ENCODE measurements at places on chromosomes 1 and 21.

GRCh38 chr1:231899046-231899445 is 272.5 kb downstream of the DISC1 start:
- H3K27ac ChIP-seq, result no peak overlapping the region
- H3K4me1 ChIP-seq, result no peaks in the 10 kb centered on the region
- H3K4me3 ChIP-seq, result no peak overlapping the region
- H3K27me3 ChIP-seq, result no peaks in the 10 kb centered on the region

DNA sequence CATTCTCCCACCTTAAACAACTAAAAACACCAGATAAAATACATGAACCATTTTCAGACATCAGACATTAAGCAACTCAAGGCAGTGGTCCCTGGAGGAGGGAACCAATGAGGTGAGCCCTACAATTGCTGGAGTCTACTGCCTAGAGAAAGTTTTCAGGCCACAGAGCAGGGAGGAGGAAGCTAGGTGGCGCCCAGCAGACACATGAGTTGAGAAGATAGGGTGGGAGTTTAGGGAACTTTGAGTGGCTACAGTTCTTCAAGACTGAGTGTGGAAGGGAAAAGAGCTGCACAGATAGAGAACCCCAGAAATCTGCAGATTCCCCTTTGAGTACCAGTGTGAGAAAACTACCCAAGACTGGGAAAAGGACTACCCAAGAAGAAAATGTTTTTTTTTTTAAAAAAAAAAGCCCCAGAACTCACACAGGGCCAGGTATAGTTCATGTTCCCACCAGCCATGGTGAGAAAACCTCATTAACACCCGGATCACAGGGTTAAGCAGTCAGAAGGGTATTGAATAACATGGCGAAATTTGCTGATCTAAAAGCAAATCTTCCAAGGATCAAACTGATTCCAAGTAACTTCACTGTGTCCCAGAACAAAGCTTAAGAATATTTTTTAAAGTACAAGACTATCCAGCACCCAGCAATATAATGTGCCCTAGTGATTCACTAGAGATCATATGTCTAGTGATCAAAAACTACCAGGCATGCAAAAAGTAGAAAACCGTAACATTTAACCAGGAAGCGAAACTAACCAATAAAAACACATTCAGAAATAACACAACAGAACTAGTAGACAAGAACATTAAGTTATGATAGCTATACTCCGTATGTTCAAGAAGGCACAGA is 12.0 kb downstream of the ALDH9A1 start:
- H3K27me3 ChIP-seq, result no peaks in the 10 kb centered on the region
- peak; percentile 45 for DNase-seq
- no peak overlapping the region for H3K27ac ChIP-seq
- peaks cover 6% of the 10 kb centered on the region for H3K4me1 ChIP-seq

DNA sequence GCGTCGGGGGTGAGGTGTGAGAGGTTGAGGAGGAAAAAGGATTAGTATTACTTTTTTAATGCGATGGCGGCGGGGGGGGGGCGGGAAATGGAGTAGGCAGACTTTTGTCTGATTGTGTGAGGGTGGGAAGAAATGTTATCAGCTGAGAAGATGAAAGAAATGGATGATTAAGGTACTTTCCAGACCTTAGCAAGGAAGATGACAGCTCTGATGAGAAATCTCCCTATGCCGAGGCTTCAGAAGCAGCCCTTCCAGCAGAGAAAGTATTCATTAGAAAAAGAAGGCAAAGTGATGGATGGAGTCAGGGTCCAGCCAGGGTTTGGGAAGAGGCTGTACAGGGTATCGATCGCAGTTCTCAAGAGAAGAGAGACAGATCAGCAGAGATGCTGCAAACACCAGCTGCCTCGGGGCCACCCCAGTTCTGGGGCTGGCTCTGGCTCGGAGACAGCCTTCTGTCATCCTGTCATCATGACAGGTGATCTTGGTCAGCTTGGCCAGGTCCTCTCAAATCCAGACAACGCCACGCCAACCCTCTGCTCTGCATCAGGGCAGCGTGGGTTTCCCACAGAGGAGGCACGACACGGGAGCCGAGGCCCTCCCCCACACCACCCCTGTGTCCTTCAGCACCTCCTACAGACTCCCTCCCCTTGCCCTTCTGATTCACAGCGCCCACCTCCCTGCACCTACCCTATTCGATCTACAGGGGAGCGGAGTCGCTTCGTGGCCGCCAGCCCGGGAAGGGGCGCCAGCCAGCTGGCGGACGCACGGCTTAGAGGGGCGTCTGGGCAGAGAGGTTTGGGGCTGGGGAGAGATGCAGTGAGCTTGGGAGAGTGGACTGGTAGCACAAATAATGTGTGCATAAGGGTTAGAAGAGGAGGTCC is 674 bp upstream of the ATXN7L2 start:
- no peak overlapping the region for H3K27ac ChIP-seq
- H3K4me3 ChIP-seq, result peak overlapping the region; percentile 64
- DNase-seq, result no peak

GRCh38 chr1:57017717-57018116 is 51.9 kb upstream of the C8B start:
- H3K36me3 ChIP-seq, result peaks cover 24% of the 10 kb centered on the region
- no peak overlapping the region for H3K27ac ChIP-seq
- peak; percentile 48 for DNase-seq
- H3K27me3 ChIP-seq, result no peaks in the 10 kb centered on the region
- no peaks in the 10 kb centered on the region for H3K4me1 ChIP-seq
- H3K4me3 ChIP-seq, result no peak overlapping the region

DNA sequence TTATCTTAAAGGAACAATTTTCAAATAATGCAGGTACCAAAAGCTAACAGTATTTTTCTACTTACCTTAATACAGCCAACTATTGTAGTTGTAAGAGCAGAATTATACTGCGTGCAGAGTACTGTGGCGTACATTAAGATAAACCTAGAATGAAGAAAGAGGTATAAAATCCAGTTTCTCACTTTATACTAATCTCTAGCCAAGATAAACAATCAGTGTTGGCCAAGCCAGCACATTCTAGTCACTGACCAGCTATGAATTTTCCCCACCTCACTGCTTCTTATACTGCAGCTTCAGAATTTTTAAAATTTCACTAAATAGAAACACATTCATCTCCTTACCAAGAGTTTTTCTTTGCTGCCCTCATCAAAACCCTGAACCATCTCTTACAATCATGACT is 33.6 kb downstream of the SLC35D1 start:
- no peaks in the 10 kb centered on the region for H3K27me3 ChIP-seq
- no peak for DNase-seq
- peak overlapping the region; percentile 28 for H3K27ac ChIP-seq

GRCh38 chr21:25391777-25392176 is 215.5 kb downstream of the MRPL39 start:
- no peak for DNase-seq

GRCh38 chr1:159917533-159918351 is 7.6 kb downstream of the TAGLN2 start:
- no peak for DNase-seq
- no peaks in the 10 kb centered on the region for H3K27me3 ChIP-seq
- peaks cover 19% of the 10 kb centered on the region for H3K36me3 ChIP-seq
- H3K4me3 ChIP-seq, result no peak overlapping the region
- H3K27ac ChIP-seq, result peak overlapping the region; percentile 23

DNA sequence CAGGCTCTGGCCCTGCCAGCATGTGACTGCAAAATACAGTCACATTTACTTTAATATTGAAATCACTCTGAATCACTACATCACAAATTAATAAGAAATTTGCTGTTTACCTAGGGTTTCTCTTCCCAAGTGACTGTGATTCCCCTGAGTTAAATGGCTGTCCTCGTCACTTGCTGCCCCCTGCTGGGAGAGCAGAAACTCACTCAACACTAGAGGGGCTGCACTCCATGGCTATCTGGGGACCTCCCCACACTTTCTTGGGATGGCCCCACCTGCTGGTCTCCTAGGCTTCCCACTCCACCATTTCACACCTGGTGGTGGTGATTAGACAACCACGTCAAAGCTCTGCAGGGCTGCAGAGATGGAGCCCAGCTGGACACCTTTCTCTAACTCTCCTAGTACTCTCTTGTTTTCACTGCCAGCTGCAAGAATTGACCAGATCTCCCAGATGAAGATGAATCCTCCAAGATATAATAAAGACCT is 63.4 kb downstream of the CD2 start:
- H3K4me1 ChIP-seq, result no peaks in the 10 kb centered on the region
- no peak overlapping the region for H3K4me3 ChIP-seq
- no peak overlapping the region for H3K27ac ChIP-seq
- H3K27me3 ChIP-seq, result no peaks in the 10 kb centered on the region
- DNase-seq, result peak; percentile 60

DNA sequence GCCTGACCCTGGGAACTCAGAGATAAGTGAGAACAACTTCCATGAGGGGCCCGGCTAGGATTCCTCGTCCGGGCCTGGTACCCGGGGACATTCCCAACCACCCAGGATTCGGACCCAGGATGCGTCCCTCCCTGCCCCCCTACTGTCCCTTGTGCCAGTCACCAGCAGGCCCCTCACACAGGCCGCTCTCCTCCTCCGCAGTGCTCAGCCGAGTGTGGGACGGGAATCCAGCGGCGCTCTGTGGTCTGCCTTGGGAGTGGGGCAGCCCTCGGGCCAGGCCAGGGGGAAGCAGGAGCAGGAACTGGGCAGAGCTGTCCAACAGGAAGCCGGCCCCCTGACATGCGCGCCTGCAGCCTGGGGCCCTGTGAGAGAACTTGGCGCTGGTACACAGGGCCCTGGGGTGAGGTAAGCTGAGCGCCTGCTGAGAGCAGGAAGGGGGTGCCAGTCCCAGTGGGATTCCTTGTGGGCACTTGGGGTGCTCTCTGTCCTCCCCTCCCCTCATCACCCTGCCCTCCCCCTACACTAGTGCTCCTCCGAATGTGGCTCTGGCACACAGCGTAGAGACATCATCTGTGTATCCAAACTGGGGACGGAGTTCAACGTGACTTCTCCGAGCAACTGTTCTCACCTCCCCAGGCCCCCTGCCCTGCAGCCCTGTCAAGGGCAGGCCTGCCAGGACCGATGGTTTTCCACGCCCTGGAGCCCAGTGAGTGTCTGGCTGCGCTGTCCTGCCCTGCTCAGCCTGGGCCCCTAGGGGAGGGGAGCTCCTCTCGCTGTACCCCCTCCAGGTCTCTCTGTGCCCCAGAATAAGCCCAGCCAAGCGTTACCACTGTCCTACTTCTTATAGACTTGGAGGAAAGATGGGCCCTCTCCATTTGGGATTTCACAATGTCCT is 9.8 kb downstream of the ADAMTSL4 start:
- peaks cover 25% of the 10 kb centered on the region for H3K4me1 ChIP-seq
- no peaks in the 10 kb centered on the region for H3K36me3 ChIP-seq
- H3K27me3 ChIP-seq, result no peaks in the 10 kb centered on the region
- H3K27ac ChIP-seq, result no peak overlapping the region

GRCh38 chr21:39348040-39348354 is 891 bp downstream of the HMGN1 start:
- H3K36me3 ChIP-seq, result peaks cover 45% of the 10 kb centered on the region
- H3K27me3 ChIP-seq, result no peaks in the 10 kb centered on the region
- no peak for DNase-seq
- peak overlapping the region; percentile 92 for H3K27ac ChIP-seq
- peaks cover 20% of the 10 kb centered on the region for H3K4me1 ChIP-seq
- peak overlapping the region; percentile 94 for H3K4me3 ChIP-seq

DNA sequence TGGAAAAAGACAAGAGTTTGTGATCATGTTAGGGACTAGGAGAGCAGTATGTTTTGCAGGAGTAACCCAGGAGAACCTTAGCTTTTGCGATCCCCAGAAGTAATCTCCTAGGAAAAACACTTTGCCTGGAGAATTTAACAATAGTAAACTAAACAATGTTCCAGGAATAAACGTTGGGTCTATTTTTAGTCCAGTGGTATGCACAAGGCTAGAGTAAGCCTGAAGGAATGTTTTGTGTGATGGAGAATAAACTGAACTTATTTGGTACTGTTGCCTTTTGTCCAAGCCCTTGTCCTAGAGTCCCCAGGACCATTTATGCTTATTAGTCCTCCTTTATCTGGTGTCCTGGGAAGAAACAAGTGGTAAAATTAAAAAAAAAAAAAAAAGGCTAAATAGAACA is 28.7 kb upstream of the RGS5 start:
- H3K4me1 ChIP-seq, result no peaks in the 10 kb centered on the region
- H3K27me3 ChIP-seq, result no peaks in the 10 kb centered on the region
- H3K27ac ChIP-seq, result no peak overlapping the region
- DNase-seq, result no peak
- no peak overlapping the region for H3K4me3 ChIP-seq

GRCh38 chr1:35915693-35916092 is 15.2 kb upstream of the AGO3 start:
- H3K4me1 ChIP-seq, result no peaks in the 10 kb centered on the region
- H3K27ac ChIP-seq, result no peak overlapping the region
- H3K4me3 ChIP-seq, result no peak overlapping the region
- H3K36me3 ChIP-seq, result peaks cover 79% of the 10 kb centered on the region
- H3K27me3 ChIP-seq, result no peaks in the 10 kb centered on the region
- no peak for DNase-seq

DNA sequence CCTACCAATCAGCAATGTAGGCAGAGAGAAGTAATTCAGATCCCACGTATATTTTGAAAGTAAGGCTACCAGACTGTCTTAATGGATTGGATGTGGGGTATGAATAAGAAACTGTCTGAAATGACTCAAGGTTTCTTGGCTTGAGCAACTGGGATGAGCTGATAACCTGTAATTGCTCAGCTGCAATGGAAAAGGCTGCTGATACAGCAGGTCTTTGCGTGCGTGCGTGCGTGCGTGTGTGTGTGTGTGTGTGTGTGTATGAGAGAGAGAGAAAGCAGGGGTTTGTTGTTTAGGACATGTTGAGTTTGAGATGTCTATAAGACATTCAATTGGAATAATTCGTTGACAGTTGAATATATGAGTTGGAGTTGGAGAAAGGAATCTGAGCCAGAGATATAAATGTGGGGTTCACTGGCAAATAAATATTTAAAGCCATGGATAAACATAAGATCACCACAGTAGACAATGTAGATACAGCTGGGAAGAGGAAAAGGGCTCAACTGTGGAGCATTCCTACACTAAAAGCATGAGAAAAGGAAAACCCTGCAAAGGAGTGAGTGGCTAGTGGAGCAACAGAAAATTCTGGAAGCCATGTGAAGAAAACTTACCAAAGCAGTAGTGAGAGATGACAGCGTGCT is 72.9 kb downstream of the UCHL5 start:
- no peak overlapping the region for H3K27ac ChIP-seq
- DNase-seq, result no peak
- H3K4me1 ChIP-seq, result no peaks in the 10 kb centered on the region
- no peak overlapping the region for H3K4me3 ChIP-seq

- H3K4me3 ChIP-seq, result no peak overlapping the region
- no peak for DNase-seq
- H3K4me1 ChIP-seq, result no peaks in the 10 kb centered on the region
- no peaks in the 10 kb centered on the region for H3K36me3 ChIP-seq
- no peak overlapping the region for H3K27ac ChIP-seq
Observed at GRCh38 chr1:40808909-40809308, 25.3 kb downstream of the KCNQ4 start.

- H3K27me3 ChIP-seq, result no peaks in the 10 kb centered on the region
- no peak overlapping the region for H3K4me3 ChIP-seq
Observed at GRCh38 chr21:31459457-31459856, 115.4 kb upstream of the TIAM1 start.
